ENCODE measurements at places on chromosomes 1 and 21.

- DNase-seq, result no peak
Observed at GRCh38 chr1:198199105-198199504, 42.3 kb downstream of the NEK7 start.

DNA sequence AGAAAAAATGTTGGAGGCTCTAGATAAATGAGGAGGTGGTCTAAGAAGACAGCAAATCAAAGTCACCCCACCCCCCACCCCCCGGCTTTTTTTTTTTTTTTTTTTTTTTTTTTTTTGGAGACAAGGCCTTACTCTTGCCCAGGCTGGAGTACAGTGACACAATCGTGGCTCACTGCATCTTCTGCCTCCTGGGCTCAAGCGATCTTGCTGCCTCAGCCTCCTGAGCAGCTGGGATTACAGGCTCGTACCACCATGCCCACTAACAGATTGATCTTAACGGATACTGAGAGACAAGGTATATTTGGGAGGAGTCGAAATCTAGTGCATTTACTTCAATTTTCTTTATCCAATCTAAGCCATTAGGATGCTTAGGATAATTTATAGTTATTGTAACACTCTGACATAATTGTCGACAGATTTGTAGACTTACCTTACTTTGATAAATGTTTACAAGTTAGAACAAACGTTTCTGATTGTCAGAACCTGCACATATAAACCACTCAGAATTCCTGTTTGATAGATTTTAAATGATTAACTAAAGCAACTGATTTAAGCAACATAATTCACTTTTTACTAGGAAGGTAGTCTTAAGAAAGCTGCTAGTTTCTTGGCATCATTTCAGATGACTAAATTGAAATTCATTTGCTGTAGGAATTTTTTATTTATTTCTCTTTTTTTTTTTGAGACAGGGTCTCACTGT lies 33.7 kb upstream of the NBL1 start:
- no peak for DNase-seq

GRCh38 chr21:37244501-37245095 lies 22.5 kb downstream of the VPS26C start:
- no peak for DNase-seq

DNA sequence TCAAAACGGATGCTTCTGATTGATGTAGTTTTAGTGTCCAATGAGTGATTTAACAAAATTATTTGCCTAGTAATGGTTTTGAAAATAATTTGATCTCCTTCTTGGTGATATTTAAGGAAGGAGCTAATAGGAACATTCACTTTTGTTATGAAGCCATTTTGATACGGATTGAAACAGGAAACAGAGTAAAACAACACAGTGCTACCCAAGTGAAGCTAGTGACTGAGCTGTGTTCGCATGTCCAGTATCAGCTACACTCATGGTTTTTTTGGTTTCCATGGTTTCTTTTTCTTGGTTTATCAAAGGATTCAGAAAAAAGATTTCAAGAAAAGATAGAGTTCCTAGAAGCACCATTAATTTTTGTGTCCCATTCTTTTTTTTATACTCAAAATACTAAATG lies 40.1 kb upstream of the PLEKHO1 start:
- peak; percentile 11 for DNase-seq

GRCh38 chr1:6127587-6128163 lies 52.4 kb downstream of the CHD5 start:
- peak; percentile 73 for DNase-seq

- no peak for DNase-seq
Observed at GRCh38 chr1:76053021-76053420, 21.5 kb upstream of the ST6GALNAC3 start.

DNA sequence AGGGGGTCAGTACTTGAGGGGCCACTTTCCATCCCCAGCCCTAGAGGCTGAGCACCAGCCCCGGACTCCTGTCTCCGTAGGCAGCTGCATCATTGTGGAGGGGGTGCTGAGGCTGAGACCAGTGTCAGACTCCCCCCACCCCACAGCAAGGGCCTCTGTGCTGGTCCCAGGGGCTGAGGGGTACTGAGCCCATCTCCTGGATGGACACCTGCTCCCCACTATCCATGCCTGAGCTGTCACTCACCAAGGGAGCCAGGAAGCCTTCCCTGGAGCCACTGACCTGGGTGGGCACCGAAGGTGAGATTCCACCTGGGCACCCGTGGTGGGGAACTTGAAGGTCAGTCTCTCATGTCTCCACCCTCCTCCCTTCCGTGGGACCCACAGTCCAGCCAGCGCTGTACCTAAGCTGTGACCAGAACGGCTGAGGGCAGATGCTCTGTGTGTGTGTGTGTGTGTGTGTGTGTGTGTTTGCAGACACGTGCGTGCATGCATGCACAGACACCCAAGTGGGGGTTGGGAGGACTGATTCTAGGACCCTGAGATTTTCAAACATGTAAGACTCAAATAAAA lies 9.3 kb downstream of the DISP3 start:
- DNase-seq, result no peak

DNA sequence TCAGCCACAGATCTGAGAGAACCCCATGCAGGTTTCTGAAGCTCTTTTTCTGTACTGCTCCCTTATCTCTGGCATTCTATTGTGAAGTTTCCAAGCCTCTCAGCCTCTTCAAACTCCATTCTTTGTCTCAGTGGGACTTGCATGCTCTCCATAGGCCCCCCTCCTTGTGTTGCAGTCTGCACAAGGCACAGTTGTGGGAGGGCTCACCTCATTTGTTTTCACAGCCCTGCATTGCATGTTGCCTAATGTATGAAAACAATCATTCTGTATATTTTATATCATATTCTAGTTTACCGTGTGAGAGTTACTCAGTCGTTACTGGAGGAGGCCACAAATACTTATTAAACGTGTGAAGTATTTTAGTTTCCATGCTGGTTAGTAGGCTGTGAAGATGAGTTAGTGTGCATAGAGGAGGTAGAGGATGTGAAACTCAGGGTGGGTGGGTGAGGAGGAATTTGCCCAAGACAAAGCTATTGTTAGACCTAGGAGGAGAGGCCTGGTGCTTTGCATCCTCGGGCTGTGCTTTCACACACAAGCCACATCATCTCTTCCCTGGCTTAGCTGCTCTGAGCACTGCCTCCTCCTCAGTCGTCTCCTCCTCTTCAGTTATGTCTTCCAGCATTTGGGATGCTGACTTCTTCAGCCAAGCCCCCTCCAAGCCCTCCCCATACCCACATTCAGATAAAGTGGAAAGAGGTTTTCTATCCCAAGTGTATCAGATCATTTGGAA lies 7.8 kb upstream of the CHI3L2 start:
- no peak for DNase-seq

DNA sequence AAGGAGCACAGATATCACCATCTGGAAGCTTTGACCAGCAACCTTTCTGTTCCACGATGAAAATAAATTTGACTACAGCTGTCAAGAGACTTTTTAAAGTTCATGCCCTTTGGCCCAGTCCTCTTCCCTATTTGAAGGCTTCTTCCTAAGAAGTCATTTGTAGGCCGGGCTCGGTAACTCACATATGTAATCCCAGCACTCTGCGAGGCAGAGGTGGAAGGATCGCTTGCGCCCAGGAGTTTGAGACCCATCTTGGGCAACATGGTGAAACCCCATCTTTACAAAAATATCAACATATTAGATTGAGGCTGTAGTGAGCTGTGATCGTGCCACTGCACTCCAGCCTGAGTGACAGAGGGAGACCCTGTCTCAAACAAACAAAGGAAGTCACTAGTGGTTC lies 58.3 kb upstream of the IFFO2 start:
- no peak for DNase-seq

DNA sequence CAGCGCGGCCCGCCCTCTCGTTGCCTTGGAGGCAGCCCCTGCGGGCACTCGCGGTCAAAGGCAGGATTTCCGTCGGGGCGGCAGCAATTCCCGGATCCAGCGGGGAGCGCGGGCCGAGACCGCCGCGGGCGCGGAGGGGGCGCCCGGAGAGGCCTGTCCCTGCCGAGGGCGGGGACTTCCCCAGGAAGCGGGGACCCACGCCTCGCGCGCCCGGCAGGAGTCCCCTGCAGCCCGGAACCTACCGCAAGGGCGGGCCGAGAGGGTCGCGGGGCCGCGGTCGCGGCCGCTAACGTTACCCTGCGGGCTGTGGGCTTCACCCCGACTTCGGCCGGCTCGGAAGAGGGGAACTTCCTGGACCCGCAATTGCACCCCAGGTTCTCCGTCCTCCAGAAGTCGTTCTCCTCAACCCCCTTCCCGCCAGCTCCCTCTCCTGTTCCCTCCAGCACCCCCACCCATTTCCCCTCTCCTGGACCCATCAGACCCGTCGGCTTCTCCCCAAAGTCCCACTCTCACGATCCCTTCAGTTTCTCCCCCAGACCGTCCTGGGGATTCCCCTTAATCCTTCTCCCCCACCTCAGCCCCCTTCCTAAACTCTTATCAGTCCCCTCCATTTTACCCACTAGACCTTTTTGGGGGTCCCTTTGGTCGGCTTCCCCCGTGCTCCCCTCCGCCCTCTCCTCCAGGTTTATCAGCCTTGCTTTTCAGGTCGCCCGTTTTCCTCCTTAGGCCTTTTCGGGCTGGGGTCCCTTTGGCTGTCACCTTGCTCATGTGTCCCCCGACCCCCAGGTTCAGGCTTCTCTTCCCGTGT lies 604 bp downstream of the FGR start:
- DNase-seq, result peak; percentile 79

DNA sequence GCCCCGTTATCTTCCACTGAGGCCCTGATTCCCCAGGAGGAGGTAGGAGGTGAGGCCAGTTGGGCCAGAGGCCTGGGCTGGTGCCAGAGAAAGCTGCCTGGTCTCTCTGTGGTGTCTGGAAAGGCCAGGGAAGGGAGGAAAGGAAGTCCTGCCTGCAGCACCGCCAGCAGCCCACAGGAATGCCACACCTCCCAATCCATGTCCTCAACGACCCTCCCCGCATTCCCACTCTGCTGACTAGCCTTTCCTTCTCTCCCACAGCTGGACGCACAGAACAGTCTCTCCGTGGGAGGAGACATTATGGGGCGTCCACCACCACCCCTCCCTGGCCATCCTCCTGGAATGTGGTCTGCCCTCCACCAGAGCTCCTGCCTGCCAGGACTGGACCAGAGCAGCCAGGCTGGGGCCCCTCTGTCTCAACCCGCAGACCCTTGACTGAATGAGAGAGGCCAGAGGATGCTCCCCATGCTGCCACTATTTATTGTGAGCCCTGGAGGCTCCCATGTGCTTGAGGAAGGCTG lies 18.0 kb downstream of the CSF1 start:
- no peak for DNase-seq

DNA sequence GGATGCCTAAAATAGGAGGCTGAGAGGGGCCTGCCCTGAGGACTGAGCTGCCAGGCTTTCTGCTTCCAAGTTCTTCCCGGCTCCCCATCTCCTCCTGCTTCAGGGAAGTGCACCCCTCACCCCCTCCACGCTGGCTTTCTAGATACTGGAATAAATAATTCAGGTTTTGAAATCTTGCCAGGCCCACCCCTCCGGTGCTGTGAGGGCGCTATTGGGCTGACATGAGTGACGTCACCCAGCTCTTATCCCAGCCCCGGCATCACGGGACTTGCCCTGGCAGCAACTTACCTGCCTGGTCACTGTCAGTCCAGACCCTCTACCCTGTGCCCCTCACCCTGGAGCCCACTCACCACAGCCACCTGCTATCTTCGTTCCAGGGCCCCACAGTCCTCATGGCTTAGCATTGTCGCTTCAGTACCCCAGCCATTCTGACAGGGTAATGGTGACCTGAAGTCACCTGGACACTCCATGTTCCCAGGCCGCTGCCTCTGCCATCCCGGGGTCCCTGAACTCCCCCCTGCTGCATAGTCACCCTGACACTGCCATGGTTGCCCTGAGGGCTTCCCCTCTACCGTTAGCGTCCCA lies 819 bp upstream of the GPR3 start:
- DNase-seq, result peak; percentile 67

DNA sequence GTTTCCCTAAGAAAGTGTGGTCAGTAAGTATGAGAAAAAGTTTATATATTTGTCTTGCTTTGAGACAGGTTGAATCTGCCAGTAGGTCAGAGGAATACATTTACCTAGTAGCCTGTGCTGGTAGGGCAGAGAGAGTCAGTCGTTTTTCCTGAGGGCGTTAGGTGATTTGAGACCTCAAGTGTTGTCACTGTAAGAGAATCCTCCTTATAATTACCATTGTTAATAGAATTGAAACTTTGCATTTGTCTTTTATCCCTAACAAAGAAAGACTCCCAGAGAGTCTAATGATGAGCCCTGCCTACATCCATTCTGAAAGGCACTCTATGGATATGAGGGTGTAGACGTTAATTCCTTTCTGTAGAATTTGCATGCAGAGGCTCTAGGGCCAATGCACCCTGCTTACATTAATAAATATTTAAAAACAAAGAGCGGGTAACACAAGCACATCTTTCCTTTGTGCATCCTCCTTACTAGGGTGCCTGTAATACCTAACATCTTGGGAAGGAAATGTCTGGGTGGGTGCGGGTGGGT lies 16.4 kb downstream of the PBX1 start:
- no peak for DNase-seq

- no peak for DNase-seq
Observed at GRCh38 chr1:1600861-1601563, 1.1 kb upstream of the FNDC10 start.

DNA sequence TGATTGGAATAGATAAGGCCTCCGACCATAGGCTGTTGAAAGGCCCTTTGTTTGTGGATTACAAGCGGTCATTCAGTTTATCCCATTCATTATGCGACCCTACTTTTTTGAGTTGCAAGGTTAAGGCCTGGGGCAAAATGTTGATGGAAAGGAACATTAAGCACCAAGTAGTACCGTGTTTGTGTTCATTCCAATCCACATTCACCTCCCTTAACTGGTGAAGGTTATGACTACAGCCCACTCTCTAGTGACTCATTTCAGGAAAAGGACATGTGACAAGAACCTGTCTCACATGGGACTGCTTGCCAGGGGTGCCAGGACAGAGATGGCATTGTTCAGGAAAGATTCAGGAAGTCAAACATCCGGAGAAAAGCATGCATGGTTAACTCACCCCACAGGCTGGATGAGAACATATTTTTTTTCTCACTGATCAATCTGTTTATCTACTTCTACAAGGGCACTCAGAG lies 81.6 kb downstream of the CD58 start:
- no peak for DNase-seq

Measured in CD4-positive, alpha-beta T cell (primary cell).